ENCODE measurements at places on chromosomes 12 and 14.

- DNase-seq = no peak
Measured at GRCh38 chr14:70096866-70097265, 91.9 kb downstream of the SLC8A3 start.

DNA sequence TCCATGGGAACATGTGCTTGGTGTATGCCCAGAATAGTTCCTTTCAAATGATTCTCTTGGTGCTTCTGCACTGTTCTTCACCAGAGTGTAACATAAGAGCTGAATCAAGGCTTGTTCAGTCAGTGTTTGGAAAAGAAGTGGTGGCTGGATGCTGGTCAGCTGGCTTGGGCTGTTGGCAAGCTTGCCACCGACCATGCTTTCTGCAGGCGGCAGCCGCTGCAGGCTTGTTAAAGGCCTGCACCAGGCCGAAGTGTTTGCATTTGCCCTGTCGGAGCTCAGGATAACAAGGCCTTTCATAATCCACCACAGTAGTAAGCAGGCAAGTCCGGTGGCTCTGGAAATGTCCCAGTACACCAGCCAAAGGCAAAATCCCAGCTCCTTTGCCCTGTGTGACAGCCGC, 26.9 kb downstream of the DAAM1 start:
- no peak for DNase-seq

DNA sequence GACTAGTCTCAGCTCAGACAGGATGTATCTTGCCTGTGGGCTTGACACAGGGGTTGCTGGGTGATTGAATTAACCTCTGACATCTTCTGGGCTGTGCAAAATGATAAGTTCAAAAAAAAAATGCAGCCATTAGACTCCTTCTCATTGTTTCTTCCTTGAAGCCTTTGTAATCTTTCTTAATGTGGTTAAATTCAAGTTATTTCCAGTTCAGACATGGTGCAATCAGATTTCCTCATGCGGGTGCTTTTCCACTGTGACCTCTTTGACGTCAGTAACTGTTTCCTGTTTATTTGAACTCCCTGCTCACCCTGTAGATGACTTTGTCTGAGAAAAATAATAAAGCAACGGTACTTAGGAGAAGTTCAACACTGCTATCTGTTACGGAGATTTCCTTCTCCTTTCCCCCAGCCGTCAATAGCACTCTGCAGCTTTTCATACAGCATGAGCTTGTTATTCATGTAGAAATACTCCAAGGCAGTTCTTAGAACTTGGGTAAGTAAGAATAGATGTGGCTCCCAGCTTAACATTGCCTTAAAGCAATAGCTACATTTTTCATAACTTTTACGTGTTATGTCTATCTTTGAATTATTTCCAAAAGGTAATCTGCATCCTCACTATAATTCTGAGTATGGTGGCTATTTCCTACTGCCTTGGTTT, 155.5 kb downstream of the PRKCH start:
- DNase-seq = peak; percentile 98

- DNase-seq = no peak
Measured at GRCh38 chr12:10701131-10701681, 21.9 kb downstream of the YBX3 start.

GRCh38 chr12:91335699-91336098, 153.1 kb upstream of the DCN start:
- no peak for DNase-seq

DNA sequence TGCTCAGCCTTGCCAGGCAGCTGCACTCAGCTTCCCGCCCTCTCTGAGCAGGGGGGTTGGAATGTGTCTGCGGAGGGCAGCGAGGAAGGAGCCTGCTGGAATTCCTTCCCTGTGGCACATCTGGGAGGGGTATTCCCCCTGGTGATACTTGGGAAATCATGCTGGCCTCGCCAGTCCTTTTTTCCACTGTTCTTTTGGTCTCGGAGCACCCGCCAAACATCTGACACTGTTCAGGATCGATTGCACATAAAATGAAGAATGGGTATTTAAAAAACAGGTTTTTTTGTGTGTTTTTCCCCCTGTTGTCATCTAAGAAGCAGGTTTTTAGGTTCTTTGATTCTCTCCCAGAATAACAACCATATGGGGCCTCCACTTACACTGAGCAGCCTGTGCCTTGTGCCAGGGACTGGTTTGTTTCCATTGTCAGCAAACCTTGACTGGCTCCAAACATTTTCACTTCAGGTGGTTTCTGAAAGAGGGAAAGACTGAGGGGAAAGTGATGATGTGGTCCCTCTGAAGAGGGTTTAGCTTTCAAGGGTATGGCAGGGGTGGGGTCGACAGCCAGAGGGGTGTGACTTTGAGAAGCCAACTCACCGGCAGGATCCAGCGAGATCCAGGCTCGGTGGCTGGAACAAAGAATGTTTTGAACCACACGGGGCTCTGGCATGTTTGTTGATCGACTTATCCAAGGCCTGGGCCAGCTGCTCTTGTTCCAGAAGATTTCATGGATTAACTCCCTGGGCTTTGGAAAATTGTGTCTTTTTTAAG, 215.1 kb downstream of the CACNA1C start:
- DNase-seq = no peak

- DNase-seq = no peak
Measured at GRCh38 chr14:102828151-102828550, 50.9 kb downstream of the TRAF3 start.

DNA sequence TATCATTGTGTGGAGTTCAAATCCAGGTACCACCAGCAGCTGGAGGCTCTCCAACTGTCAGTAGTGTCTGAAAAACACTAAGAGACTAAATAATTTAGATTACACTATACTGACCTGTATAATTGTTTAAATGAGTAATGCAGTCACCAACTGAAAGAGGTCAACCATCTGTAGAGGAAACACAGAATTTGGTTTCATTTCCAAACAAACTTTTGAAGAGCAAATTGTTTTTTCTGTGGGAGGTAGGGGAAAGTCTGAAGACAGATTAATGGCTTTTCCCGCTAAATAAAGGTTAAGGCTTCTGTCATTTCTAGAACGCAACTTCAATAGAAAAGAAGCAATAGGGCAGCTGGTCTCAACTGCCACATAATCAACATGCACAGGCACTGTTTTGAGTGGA, 462.6 kb downstream of the PRKD1 start:
- DNase-seq = no peak

- no peak for DNase-seq
Measured at GRCh38 chr14:64637735-64638473, 66.3 kb upstream of the PLEKHG3 start.

- no peak for DNase-seq
Measured at GRCh38 chr12:69117566-69118266, 121.7 kb upstream of the CPSF6 start.

DNA sequence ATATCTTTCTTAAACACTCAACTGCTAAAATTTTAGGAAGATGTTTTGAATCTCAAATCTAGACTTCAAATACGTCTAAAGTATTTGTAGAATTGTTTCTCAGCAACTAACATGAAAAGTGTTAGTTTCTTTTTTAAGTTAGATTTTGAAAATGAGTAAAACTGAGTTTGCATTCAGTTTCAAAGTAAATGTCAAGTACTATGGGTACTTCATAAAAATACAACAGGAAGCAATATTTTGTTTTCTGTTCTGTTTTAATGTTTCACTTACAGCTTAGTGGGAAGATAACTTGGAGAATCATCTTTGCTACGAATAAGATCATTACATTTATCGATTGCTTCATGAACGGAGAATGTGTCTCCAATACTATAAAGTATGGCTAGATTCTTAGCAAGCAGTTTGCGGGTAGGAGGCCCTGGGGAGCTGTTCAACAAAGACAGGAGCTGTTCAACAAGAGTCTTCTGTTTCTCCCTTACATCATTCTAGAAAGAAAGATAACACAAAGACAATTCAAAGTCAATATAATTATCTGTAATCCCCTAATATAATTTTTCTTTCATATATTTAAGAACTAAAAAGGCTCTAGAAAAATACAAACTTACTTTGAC, 20.2 kb downstream of the HEATR5A start:
- no peak for DNase-seq

DNA sequence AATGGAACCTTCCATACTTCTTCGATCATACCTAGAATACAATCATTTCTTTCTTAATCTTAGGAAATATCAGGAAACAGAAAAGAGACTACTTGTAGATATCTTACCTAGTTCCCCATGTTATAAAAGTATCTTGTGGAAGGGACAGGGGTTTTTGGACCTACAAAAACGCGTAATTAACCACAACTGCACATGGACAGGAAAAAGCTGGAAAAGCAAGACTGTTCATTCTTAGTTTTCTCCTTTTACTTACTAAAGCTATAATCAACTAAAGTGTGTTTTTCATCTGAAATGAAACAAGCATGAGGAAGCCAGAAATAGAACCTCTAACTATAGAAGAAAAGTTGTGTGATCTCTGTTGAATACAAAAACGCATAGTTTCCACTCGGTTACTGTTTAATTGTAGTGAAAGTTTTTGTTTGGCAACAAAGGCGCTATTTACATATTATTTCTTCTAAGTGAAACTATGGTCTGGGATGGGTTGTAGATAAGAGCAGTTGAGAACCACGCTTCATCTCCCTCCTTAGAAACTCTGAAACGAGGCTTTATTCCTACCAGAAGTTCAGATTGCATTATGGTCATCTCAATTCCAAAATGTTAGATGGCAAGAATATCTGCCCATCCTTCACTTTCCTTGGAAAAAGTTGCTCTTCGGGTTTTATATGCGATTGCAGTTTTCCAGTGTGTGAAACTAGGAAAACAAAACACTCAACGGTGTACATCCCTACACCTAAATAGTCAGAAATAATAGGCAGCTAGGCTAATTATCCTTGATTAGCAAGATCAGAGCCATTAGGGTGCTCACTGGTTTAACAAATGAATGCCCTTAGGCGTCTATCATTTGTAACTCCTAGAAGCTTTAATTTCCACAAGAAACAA, 1.1 kb downstream of the BCAT1 start:
- DNase-seq = no peak

GRCh38 chr14:23365732-23366425, 907 bp upstream of the EFS start:
- DNase-seq = no peak

DNA sequence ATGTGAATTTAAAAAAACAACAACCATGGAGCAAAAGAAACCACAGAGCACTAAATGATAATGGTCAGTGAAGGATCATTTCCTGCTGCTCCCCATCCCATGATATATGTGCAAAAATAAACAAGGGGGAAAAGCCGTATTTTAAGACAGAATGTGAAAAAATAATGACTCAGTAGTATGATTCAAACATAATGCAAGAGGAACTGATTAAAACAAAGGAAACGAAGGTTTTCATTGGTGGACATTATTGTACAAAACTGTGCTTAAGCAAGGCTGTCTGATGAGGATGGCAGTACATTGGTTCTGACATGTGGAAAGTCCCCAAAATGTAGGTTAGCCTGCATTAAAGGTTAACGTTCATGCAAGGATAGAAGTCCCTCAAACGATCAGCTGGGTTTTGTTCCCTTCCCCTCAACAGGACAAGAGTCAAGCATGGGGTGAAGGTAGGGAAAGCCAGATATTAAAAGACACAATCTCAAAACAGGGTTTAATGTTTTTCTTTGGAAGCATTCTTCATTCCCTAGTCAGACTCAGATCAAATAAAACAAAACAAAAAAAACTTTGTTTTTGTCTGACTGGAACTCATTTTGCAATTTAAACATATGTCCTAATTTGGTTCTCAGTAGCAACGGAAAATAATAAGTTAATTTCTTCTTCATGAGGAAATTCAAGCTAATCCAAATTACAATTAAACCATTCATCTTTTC, 26.3 kb upstream of the PTGDR start:
- peak; percentile 43 for DNase-seq

GRCh38 chr12:32025906-32026305, 66.7 kb downstream of the RESF1 start:
- DNase-seq = no peak

DNA sequence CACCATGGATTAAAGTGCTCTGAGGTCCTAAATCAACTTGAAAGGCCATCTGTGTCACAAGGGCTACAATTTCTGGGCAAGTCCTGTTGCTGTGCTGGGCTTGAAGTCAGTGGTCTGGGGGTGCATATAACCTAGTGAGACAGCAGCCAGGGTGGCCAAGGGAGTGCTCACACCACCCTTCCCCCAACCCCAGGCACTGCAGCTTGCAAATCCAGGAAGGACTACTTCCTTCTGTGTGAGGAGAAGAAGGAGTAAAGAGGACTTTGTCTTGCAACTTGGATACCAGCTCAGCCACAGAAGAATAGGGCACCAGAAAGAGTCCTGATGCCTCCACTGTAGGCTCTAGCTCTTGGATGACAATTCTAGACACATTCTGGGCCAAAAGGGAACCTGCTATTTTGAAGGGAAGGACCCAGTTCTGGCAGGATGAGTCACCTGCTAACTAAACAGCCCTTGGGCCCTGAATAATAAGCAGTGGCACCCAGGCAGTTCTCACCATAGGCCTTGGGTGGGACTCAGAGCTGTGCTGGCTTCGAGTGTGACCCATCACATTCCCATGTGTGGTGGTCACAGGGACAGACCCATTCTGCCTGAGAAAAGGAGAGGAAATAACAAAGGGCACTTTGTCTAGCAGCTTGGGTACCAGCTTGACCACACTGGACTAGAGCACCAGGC, 32.6 kb upstream of the DHRS7 start:
- no peak for DNase-seq

DNA sequence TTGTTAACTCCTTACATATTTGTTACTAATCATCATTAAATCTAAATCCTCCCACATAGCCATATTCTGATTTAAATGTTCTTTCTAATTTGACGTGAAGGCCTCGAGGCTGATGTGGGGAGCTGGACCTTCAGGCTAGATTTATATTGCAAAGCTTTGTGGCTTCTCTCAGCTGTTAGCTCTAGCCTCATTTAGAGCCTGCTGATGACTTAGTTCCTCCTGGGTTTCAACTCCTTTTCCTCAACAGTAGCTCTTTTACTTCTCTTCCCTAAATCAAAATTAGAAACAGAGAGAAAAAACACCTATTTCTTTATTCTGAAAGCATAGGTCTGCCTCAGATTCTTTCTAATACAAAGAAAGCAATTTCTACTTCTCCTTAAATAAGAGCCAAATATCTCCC, 477.5 kb upstream of the CCDC196 start:
- DNase-seq = no peak

Data from inflammatory macrophage treated with lipopolysaccharide for 1 hour (primary cell).